Right ventricle myocardium superior (tissue), 1 donor: ENCODE measurements at places on chromosomes 2 and 18. TPM values are rescaled to one million over a fixed set of nuclear protein-coding genes. Genes with fewer than 3 reads are reported as not detected.

Gene STARD6
- not detected for total RNA-seq

Gene LINC00305
- total RNA-seq: not detected

Gene NAT8
- total RNA-seq: not detected

Gene RAB12
- 123 TPM for total RNA-seq
